ENCODE measurements at places on chromosomes 2 and 18. TPM values are rescaled to one million over a fixed set of nuclear protein-coding genes. Genes with fewer than 3 reads are reported as not detected.

Gene CNDP1
- total RNA-seq: not detected

Gene GALNT13
- not detected for total RNA-seq

Gene ACKR3
- 8.5 TPM for total RNA-seq

Gene HOXD8
- 16.8 TPM for total RNA-seq

Gene CYP1B1
- 9.8 TPM for total RNA-seq

Gene IL1RL1
- not detected for total RNA-seq

Measured in SJSA1 (cell line).